Trophoblast cell (in vitro differentiated cells and primary cell): ENCODE measurements at places on chromosomes 11 and 22.

- peak; percentile 94 for DNase-seq
Measured at GRCh38 chr11:61891331-61892084, at the start of gene FADS3. TSS of gene FADS3 (minus strand) at chr11:61891545. CDS start at chr11:61891381, 164 bp downstream.

GRCh38 chr11:8671651-8672062 lies 10.8 kb downstream of the TRIM66 start:
- no peak for DNase-seq

DNA sequence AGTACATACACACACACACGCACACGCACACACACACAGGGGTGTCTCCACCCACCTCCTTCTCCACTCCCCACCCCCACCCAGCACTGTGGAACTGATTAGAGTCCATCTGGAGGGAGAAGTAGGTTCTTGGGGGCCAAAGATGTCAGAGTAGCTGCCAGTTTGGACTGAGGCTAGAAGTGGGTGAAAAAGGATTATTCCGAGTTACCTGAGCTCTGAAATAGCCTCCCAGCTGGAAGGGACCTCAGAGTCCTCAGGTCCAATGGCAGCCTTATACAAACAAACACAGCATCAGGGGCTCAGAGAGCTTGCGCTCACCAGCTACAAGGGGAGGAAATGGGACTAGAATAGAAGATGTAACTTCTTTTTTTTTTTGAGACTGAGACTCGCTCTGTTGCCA lies 20.8 kb downstream of the IL10RA start:
- no peak for DNase-seq

GRCh38 chr11:62464655-62465054 lies 45.8 kb downstream of the SCGB1A1 start:
- DNase-seq = no peak

- DNase-seq = peak; percentile 46
Measured at GRCh38 chr11:78420796-78421209, 3.2 kb upstream of the GAB2 start.

- DNase-seq = no peak
Measured at GRCh38 chr11:130801333-130802122, 114.8 kb downstream of the SNX19 start.

DNA sequence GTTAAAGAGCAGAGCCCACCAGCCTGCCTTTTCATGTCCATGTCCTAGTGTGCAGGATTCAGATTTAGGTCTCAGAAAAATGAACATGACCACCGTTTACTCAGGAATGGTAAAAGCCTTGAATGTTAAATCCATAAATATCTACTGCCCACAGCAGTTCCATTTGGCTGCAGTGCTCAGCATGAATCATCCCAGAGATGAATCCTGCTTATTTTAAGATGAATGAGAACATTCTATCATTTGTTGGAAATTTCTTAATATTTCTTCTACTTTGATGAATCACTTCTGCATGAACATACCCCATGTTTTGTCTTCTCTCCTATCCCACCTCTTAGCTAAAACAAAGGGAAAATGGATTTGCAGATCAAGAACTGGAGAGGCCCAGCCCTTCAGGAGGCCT lies 47.5 kb upstream of the AQP11 start:
- no peak for DNase-seq

DNA sequence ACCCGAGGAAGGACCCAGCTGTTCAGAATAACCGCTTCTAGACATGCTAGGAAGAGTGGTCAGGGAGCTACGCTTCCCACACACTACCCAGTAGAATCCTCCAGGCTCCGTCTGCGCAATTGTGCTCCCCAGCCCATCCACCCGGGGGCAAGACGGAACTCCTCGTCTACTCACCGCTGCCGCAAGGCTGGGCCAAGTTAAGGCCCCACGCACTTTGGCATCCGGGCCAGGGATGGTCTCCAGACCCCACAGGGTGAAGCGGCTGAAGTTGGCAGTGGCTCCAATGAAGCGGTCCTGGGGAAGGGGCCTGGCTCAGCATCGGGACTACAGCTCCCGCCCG lies 757 bp downstream of the RNASEH2C start:
- peak; percentile 34 for DNase-seq

- no peak for DNase-seq
Measured at GRCh38 chr11:62535802-62536201, 10.8 kb downstream of the AHNAK start.

DNA sequence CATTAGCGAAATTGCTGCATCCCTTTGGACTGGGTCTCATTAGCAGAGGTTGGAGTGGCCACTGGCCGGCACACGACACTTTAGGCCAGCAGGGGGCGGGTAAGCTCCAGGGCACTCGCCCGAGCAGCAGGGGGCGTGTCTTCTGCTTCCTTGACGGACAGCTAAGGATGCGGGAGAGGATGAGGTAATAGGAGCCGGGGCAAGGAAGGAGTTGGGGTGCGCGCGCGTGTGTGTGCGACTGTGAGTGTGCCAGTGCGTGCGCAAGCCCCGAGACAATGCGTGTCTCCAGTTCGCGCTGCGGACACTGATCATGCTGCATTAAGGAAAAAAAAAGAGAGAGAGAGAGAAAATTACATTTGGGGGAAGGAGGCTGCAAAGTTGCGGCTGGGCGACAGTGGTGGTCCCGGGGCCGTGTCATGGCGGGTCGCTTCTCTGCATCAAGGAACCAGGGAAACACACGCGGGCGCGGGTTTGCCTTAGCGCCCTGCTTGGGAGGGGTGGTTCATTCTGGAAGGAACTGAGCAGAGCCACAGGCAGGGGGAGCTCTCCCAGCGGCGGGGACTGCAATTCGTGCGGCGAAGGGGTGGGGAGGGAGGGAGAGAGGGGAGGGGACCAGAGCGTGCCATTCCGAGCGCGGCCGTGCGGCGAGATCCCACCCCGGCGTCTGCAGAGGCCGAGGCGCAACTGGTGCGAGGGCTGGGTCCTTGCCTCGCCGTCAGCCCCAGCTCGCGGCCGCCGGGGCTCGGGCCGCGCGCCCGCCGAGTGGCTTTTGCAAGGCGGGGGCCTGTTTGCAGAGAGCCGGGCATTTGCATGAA lies at the start of gene DTX4:
TSS of gene DTX4 (plus strand) at position 625 of the 815 bp plus-strand sequence. CDS start 464 bp downstream, outside the sequence.
- peak; percentile 91 for DNase-seq

DNA sequence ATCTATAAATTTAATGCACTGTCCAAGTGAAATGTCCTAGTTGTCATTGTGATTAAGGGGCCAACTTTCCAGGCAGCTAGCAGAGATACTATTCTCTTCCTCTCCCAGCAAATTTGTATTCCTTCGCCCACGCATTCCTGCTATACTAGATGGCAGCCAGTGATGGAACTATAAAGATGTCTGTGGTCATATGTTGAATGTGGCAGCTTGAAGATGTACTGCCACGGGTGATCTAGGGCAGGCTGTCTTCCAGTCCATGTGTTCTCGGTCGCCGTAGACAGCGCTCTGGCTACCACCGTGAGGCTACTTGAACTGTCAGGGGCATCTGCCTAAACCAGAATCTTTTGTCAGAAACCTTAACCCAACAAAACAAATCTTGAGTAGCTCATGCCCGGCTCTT lies 8.3 kb upstream of the SIDT2 start:
- no peak for DNase-seq

DNA sequence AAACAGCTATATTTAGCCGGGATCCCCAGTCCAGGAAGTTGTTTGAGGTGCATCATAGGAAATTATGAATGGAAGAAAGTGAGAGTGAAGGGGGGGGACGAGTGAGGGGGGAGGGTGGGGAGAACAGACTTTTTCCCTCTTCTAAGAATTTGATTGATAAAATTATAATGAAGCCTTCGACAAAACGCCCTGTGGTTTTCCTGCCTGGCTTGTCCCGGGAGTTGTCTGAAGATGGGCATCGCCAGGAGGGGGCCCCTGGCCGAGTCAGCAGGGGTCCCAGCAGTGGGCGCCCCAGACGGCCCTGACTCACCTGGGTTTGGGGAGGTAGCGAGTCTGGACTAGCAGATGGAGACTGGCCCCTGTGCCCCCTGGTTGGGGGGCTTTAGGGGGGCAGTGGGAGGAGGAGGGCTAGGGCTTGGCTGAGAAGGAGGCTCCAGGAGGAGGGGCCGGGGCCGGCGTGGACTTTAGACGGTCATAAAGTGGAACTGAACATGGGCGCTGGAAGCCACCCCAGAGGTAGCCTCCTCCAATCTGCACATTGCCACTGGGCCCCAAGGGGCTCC lies 336 bp upstream of the LIF start:
- DNase-seq = no peak

DNA sequence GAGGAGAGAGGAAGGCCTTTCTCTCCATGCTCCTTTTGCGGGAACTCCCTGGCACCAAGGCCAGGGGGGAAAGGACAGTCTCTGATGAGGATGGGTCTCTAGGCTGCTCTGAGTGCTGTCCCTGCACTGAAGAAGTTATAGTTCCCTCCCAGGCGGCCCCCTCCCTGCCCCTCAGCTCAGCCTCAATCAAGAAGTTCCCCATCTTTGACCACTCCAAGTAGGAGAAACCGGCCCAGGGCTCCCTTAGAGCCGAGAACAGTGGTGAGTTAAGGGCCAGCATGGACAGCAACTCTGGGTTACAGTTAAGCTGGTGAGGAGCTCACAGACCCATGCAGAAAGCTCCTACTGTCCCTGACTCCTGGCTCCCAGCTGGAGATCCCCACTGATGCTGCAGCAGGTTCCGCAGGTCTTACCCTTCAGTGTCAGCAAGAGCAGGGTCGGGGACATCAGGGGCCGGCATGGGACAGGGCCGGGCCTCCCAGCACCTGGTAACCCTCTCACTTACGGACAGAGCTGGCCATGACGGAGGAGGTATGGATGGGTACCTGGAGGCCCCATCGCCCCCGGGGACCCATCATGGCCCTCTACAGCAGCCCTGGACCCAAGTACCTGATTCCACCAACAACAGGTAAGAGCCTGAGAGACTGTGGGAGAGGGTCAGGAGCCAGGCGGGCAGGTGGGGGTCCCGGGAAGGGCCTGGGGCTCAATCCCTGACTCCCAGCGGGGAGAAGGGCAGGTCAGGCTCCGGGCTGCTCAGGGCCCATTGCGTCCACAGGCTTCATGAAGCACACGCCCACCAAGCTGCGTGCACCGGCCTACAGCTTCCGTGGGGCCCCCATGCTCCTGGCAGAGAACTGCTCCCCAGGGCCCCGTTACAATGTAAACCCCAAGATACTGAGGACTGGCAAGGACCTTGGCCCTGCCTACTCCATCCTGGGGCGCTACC lies 4.2 kb downstream of the SCGB1C1 start:
- no peak for DNase-seq

- no peak for DNase-seq
Measured at GRCh38 chr11:75265851-75266531, 25.4 kb downstream of the TPBGL start.
